ENCODE measurements at places on chromosomes 11 and 22.

- no peak for DNase-seq
Measured at GRCh38 chr11:1549338-1550330, 22.4 kb downstream of the DUSP8 start.

- no peak for DNase-seq
Measured at GRCh38 chr11:121443688-121444275, 8.3 kb upstream of the SORL1 start.

DNA sequence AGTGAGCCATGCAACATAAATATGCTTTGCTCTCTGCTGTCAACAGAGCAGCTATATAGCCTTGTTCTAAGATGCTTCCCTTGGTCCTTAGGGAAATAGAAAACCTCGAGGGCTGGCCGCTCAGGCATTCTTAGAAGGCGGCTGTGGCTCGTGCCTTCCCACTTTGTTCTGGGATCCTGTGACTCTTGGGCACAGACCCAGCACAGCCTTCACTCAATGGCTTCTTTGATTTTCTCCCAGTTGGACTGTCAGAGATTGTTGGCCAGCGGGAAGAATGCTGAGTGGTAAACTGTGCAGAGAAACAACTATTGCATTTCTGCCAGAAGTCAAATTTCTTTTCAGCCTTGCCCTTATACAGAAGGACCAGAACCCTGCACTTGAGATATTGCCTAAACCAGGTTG, 9.5 kb upstream of the MICAL2 start:
- DNase-seq: no peak

DNA sequence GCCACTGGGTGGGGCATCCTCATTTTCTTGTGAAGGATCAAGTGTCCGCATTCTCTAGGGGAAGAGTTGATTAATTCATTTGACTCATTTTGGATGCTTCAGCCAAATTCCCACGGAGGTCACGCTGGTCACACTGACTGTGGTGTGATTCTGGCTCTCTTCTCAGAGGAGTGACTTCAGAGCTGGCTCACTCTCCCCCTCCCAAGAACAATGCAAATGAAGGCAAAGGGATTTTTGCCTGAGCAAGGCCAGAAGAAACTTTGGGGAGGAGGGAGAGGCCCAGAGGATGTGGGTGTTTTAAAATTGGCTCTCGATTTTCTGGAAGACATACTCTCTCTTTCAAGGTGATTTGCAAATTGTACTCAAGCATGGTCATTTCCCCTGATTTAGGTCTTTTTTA, 51.1 kb upstream of the LMO2 start:
- no peak for DNase-seq

DNA sequence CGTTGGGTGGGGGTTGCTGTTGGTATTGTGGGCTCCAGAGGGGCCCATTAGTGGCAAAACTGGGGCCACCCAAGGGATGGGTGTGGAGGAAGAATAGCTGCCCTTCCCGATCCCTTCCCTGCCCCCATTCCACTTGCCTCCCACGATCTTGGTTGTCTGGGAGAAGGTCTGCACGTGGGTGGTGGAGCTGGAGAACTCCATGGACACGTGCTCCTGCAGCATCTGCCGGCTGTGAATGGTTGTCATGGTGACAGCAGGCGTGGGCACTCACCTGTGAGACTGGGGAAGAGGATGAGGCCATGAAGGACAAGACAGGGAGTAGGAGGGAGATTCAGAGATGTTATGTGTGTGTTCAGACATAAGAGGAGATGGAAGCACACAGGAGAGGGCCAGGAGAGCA, 2.0 kb downstream of the IGSF22 start:
- no peak for DNase-seq

GRCh38 chr11:64745521-64746328, 1.8 kb upstream of the RASGRP2 start:
- peak; percentile 88 for DNase-seq

DNA sequence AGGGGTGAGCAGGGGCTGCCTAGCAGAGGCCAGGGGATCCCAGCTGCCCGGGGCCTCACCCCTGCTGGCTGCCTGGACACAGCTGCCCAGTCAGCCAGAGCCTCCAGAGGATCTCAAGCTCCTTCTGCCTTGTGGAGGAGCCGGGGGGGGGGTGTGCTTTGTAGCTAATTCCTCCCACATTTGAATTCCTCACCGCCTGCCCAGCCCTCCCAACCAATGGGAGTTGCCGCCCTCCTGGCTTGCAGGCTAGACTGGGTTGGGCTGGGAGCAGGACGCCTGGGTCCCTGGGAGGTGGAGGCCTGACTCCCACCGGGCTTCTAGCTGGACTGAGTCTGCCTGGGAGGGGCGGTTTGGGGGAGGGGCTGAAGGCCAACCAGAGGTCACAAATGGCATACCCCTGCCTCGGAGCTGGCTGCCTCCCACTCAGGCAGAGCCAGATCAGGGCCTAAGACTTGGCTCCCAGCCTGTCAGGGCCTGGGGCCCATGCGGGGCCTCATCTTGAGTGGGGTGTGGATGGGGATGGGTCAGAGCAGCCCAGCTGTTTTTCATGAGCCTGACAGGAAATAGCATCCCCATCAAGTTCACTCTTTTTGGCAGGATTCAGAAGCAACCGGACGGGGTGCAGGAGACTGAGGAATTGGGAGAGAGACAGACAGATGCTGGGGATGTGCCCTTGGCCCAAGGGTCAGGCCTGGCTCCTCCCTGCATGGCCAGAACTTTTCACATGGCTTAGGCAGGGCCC, 29.2 kb upstream of the PDE2A start:
- no peak for DNase-seq

GRCh38 chr11:35918716-35919115, 25.1 kb upstream of the LDLRAD3 start:
- no peak for DNase-seq

DNA sequence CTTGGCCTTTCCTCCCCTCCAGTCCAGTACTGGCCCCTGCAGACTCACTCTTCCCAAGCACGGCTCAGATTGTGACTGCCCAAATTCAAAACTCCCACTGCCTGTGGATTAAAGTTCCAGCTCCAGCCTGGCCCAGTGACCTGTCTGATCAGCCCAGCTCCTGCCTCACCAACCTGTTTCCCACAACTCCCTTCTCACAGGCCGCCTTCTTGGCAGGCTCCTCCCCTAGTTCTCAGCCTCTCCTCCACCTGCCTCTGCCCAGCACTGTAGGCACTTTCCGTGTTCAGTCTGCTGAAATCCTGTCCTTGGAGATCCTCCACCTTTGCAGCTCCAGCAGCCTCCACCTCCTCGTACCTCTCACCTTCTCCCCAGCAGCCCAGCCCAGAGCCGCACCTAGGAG, 68.6 kb downstream of the MICAL2 start:
- DNase-seq: no peak

- no peak for DNase-seq
Measured at GRCh38 chr11:60528465-60528864, 13.3 kb downstream of the MS4A13 start.

DNA sequence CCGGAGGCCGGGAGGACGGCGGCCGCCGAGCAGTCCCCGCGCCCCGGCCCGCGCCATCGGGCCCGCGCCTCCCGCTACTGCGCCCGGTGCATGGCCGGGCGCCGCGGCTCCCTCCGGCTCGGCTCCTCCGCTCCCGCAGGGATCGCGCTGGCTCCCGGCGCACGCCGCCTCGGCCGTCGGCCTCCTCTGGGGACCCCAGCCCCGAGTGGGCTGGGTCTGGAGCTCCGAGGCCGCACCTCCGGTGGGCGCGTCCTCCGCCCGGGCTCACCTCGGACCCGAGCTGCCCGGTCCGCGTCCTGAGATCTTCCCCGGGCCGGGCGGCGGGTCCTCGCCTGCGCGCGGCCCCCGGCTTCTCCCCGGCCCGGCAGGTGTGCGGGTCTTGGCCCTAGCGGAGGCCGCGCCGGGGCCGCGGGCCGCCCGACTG, 251 bp downstream of the SHISA8 start:
- no peak for DNase-seq

Data from hematopoietic multipotent progenitor cell (in vitro differentiated cells).